Transverse colon (tissue), 4 donors: ENCODE measurements at places on chromosomes 11 and 22.

- DNase-seq = no peak
These were observed 7.4 kb downstream of the ZDHHC5 start for GRCh38 chr11:57675176-57675941.

DNA sequence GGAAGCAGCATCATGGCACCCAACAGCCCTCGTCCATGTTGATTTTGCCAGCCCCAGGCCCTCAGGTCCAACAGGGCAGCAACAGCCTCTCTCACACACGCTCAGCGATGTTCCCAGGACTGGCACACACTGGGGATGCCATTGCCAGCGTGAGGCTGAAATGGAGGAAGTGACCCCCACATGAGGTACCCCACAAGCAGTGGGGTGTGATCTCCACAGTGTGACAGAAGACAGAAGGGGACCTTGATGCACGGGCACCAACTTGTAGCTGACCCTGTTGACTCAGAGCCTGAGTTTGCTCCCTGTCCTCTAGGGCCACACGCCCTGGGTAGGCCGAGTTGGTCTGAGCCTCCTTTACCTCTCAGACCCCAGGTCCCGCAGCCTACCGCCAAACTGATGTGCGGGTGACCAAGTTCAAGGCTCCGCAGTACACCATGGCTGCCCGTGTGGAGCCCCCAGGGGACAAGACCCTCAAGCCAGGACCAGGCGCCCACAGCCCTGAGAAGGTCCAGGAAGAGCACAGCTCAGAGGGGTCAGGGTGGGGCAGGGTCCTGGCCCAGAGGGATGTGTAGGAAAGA is 6.2 kb downstream of the SCGB1C1 start:
- DNase-seq = peak; percentile 6

DNA sequence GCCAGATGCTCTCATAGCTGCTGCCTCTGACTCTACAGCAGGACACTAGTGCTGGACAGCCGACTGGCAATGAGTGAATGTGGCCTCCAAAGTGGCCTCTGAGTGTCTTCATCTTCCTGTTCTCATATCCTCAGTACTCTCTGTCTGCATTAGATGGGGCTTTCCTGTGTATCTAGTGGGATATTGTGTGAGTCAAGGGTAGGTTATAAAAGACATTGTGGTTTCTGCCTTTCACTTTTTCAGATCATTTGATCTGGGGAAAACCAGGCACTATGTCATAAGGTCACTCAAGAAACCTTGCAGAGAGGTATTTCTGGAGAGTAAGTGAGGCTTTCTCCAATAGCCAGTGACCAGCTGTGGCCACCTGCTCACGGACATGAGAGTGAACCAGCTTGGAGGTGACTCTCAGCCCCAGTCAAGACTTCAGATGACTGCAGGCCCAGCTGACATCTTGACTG is 333.6 kb upstream of the NCAM1 start:
- DNase-seq = no peak

DNA sequence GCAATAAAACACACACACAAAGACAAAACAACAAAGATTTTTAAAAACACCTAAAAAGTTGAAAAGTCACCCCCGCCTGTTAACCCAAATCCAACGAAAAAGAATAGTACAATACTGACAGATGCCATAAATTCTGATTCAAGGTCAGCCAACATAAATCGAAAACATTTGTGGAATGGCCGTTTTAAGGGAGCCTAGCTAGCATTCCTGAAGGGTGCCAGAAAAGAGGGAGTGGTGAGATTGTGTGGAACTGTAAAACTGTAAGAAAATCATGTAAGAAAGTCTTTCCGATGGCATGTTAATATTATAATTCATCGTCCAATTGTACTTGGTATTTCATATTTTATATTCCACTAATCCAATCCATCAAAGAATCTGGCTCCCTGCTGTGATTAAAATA is 75.1 kb downstream of the RAB38 start:
- no peak for DNase-seq

DNA sequence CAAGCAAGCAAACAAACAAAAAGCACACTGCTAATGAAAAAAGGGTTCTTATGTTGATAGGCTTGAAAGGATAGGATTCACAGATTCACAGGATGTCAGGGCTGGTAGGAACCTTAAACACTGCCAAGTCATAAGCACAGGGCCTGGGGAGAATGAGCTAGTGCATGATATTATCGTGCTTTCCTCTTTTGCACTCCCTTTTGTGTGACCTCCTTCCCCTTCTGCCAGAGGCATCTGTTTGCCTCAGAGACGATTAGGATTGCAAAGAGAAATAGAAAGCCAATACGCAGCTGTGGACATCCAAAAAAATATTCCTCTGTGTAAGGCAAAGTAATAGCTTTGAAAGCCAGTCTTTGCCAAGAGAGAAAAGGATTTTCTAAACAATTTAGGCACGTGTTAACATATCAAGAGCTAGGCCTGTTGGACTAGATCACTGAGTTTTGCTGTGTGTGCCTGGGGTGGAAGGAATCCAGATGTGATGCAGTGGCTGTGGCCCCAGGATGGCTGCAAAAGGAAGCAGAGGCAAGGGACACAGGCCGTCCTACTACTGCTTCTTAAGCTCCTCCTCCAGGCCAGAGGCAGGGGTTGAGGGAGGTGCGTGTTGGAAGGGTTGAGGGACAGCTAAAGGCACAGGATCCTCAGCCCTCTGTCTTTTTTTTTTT is 30.6 kb downstream of the MCHR1 start:
- peak; percentile 25 for DNase-seq

- DNase-seq = no peak
These were observed 76.5 kb upstream of the ARFGAP3 start for GRCh38 chr22:42933485-42934091.

DNA sequence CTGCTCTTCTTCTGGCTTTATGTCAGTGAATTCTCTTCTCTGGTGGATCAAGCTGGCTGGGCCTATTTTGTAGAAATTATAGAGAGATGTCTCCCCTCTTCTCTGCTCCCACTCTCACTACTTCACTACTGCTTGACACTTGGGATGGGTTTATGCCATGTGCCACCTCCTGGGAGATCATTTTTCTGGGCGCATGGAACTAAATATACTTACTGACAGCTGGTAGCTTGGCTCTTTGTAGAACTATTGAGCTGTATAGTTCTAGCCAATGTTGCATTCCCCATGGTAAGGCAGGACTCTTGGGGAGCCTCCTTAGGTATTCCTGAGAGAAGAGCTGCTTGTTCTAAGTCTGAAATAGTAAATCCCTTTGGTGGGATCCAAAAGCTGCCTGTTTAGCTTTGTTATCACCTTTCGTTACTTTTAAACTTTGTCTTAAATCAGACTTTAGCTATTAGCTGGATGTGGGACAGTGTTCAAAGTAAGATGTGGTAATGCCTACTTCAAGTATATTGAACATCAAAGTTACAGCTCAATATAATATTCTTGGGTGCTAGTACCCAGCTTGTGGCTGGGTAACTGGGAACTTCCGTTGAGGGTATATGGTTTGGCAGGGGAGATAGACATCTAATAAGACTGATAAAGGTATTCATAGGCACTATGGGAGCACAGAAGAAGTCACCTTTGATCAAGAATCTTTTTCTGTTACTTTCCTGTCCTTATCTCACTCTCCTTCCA is 87.5 kb upstream of the RRM1 start:
- DNase-seq = no peak

GRCh38 chr11:88555829-88556202 is 218.3 kb upstream of the CTSC start:
- DNase-seq = no peak

DNA sequence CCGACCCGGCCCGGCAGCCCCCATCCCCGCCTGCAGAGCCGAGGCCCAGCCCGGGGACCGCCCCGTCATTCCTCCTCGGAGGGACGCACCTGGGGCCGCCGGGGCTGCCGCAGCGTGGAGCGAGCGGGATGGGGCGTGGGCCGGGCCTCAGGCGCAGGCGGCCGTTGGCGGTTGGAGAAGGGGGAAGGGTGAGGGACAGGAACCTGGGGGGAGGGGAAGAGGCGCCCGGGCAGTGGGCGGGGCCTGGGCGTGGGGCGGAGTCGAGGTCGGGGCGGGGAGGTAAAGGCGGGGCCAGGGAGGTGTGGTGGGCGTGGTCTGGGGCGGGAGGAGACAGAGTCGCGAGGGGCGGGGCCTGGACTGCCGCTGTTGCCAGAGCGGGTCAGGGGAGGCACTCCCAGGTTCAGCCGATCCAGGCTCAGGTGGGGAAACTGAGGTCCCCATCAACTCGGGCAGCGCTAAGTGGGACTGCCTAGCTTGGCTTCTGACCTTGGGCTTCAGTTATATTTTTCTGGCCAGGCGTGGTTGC is at the start of gene TESMIN:
Gene TESMIN (minus strand): TSS at position 190 of the 526 bp plus-strand sequence. CDS start 860 bp downstream, outside the sequence.
- peak; percentile 97 for DNase-seq

GRCh38 chr11:11537871-11538270 is 83.9 kb downstream of the GALNT18 start:
- DNase-seq = no peak

- peak; percentile 95 for DNase-seq
These were observed at the start of gene TRIOBP for GRCh38 chr22:37696657-37697537. Gene TRIOBP (plus strand): TSS chr22:37697048. CDS start chr22:37701366, 4,318 bp downstream.

DNA sequence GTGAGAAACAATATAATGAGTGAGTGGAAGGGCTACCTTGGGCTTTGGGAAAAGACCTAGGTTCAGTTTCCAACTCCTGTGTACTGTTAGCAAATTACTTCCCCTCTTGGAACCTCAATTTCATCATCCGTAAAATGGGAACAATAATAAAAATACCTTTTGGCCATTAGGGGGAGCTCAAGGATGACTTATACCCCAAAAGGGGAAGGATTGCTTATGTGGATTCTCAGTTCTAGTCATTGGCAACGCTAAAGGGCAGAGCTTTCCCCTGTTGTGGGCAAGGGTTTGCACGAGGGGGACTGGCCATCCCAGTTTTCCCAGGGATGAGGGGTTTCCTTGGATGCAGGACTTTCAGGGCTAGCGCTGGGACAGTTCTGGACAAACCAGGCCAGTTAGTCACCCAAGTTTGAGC is 3.1 kb upstream of the COMMD9 start:
- DNase-seq = no peak

DNA sequence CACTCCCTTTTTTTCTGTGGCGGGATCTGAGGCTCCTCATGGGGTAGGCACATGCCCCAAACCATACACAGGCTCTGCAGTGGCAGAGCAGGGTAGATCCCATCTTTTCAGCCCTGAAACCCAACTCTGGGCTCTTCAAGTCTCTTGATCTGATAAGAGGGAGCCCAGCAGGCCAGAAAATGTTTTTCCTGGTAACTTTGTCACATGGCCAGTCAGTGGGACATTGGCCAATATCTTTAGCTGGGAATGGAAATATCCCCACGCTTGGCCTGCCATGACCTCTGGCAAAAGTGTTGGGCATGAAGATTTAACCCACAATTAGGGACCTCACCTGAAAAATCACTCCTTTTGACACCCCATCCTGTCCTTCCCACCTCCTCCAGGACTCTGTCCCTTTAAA is 8.1 kb downstream of the INPP5J start:
- no peak for DNase-seq

- no peak for DNase-seq
These were observed 48.5 kb upstream of the SLC35C1 start for GRCh38 chr11:45756384-45757010.

DNA sequence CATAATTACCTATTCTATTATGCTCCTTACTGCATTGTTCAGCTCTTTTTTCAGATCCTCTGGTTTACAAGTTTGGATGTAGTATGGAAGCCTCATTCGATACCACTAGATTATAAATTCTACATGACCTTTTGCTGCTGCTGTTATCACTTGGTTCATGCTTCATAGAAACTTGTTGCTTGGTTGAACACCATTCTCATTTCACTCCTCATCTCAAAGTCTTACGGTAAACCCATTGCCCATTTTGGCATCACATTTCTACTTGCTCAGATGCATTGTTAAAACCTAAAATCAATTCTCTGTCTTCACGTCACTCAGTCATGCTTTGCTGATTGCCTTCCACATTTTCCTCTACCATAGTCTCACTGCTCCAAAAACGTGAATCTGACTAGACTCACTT is 155.5 kb upstream of the DDI1 start:
- no peak for DNase-seq

- no peak for DNase-seq
These were observed 29.8 kb downstream of the CHORDC1 start for GRCh38 chr11:90192869-90193582.

GRCh38 chr11:78244546-78245255 is 56.0 kb downstream of the USP35 start:
- no peak for DNase-seq

- DNase-seq = peak; percentile 82
These were observed 36.9 kb upstream of the SLC36A4 start for GRCh38 chr11:93234602-93235207.

GRCh38 chr11:59574467-59574866 is 41.1 kb downstream of the OSBP start:
- DNase-seq = no peak

- DNase-seq = no peak
These were observed 52.6 kb downstream of the SPECC1L start for GRCh38 chr22:24323233-24323632.

GRCh38 chr11:69745201-69745600 is 29.9 kb downstream of the FGF4 start:
- no peak for DNase-seq

DNA sequence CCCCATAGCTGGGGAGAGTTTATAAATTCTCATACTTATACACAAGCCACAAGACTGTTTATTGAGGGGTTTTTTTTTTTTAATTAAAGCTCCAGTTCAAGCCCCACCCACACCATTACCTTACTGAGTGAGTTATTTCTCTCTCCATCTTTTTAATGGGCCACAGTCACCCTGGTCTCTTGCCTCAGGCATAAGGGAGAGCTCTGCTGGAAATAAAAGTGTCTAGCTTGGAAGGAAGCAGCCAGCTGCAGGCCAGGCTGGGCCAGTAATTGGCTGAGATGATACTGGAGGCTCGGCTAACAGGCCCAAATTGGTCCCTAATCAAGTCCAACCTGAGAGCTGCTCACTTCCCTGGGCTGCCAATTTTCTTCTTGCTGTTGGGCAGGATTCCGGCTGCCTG is 174.1 kb downstream of the INSC start:
- no peak for DNase-seq

DNA sequence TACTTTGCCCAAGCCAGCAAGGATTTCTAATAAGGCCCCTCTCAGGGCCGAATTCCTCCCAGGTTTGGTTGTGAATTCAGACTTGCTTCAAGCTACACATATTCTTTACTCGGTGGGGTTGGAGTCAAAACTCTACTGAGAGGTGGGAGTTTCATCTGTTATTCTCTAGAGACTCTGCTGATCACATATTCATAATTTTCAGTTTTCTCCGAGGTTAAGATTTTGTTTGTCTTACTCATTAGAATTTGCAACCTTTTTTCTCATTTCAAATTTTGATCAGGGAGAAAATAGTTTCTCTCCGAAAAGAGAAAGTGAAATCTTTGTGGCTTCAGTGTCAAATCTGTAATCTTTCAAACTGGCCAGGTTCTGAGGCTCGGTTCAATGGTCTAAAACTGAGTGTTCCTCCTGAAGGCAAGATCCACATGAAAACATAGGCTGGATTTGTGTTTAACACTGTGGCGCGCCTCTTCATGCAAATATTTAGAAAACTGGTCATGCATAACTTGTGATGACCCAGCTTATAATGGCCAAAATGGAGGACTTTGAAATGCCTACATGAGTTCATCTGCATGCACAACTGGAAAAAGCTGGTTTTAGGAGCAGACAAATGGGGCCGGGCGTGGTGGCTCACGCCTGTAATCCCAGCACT is 21.5 kb upstream of the GSTP1 start:
- no peak for DNase-seq

- DNase-seq = no peak
These were observed 344.3 kb downstream of the BRD1 start for GRCh38 chr22:49483281-49483870.

- DNase-seq = no peak
These were observed 807 bp upstream of the WT1 start for GRCh38 chr11:32435942-32436750.
